SK-N-MC (cell line): ENCODE measurements at places on chromosomes 2 and 18.

DNA sequence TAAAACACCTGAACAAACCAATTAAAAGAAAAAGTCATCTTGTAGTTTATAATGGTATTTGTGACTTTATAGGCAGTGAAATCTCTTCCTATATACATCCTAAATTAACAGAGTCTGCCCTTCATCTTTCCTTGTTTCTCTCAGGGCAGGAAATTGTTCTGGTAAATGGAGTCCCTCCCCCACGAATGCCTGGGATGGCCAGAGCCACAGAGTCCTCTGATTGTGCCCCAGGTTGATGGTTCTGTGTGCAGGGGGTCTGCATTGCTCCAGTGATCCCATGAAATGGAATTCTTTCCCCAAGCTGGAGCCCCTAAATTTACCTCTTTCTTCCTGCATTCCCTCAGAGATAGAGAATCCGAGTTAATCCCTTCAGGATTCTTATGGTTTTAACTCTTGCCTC, 155.5 kb downstream of the MTX2 start:
- no peak for DNase-seq

DNA sequence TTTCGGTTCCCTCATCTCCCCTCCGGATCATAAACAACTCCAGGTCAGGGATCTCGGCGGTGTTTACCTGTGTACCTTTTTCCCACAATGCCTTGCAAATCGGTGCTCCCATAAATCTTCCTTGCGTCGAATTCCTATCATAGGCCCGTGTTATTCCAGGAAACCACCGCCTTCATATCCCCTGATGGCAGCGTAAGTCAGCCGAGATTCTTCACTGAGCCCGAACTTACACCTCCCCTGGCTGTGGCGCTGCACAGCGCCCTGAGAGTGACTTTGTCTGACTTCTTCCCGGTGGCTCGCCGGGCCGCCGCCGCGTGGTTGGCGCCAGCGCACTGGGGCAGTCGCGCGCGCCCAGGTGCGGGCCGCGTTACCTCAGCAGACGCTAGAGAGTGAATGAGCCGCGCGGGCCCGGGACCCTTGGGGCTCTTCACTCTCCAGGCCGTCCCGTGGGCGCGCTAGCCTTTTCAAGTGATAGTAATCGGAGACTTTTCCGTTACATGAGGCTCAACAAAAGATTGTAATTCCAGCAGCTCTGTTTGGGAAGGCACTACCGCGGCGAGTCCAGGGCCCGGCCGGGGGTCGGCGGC, 101.6 kb downstream of the SPTBN1 start:
- no peak for DNase-seq

GRCh38 chr2:121088251-121089165, 196.5 kb downstream of the TFCP2L1 start:
- DNase-seq: no peak

DNA sequence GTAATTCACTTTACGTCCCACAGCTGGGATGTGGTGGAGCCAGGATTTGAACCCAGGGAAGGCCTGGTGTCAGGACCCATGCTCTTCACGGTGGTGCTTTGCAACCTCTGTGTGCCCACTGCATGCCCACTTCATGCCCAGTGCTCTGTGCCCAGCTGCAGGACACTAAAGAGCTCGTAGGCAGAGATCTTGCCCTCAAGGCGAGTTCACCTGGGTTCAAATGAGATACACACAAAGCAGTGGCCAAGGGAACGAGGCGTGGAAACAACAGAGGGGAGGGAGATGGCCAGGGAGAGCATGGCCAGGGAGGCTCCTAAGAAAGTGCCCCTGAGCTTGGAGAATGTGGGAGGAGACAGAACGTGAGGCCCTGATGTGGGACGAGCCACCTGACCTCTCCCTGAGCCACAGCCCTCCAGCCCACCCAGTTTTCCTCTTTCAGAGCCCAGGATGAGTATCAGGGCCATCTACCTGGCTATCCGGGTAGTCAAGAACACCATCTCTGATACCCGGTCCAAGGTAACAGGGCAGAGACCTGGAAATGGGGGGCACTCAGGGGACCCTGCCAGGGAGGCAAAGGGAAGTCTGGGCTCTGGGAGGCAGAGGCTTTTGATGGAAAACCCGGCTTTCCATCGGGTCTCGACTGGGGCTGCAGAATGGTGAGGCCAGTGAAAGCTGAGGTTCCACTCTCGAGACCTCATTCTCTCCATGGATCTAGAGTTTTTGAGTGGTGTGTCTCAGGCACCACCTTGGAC, 20.4 kb downstream of the MROH2A start:
- DNase-seq: no peak

DNA sequence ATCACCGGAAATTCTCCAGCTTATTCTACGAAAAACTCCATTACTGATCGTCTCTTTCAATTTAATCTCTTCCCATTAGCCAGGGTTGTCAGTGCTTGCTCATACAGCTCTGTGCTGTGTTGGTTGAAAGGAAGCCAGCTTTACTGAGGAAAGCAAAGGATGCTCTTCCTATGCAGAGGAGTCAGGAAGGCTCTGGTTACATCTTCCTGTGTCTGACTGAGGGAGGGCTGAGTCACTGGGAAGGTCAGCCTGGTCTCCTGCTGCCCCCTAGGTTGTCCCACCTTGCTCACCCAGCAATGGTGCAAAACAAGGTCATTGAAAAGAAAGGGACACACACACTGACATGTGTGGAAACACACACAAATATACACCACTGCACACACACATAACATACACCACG, 975.6 kb downstream of the DCDC2C start:
- no peak for DNase-seq
